ENCODE measurements at places on chromosomes 2 and 18. TPM values are rescaled to one million over a fixed set of nuclear protein-coding genes. Genes with fewer than 3 reads are reported as not detected.

DNA sequence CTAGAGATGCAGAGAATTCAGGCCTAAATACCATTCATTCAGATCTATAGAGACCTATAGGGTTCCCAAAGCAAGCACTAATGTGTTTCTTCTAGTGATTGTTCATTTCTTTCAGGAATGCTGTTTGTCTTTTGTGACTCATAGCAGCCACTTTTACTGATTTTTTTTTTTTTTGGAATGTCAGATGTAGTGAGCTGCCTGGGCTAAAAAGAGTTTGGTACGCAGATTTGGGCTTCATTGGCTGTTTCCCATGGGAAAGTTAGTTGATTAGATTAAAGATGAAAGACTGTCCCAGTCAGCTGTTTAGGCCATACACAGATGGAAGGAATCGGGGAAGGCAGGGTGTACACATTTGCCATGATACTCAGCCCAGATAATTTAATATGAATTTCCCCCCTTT lies 87.6 kb downstream of the CDC42EP3 start:
- no peak for DNase-seq

GRCh38 chr2:117087535-117088291 lies 726.8 kb upstream of the DDX18 start:
- DNase-seq = no peak

DNA sequence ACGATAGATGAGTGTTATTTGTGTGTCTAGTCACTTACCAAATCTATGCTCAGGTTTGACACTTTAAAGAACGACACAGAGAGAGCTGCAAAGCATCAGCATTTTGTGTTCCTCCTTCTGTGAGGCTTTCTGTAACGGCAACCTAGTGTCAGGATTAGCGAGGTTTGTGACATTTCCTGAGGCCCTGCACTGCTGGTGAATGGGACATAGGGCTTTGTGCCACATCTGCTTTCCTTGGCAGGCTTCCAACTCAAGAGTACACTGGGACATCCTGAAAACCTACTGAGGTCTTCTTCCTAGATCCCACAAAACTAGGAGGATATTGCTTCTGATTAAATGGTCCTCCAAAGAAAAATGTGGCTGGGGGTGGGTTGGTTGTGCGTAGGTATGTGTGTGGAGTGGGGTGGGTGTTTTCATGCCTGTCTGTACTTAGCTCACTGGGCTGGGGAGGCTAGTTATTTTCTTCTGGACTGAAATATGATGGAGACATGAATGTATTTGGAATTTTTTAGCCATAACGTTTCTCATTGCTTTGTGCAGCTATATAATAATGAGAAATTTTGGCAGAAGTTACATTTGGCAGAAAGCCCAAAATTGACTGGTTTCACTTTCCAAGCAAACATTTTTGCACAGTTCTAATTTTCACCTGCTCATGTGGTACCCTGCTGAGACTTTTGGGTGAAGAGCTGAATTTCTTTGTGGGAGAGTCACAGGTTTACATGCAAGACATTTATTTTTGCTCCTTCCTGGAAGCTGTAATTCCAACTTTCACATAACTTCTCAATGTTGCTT lies 308.4 kb downstream of the XIRP2 start:
- no peak for DNase-seq

DNA sequence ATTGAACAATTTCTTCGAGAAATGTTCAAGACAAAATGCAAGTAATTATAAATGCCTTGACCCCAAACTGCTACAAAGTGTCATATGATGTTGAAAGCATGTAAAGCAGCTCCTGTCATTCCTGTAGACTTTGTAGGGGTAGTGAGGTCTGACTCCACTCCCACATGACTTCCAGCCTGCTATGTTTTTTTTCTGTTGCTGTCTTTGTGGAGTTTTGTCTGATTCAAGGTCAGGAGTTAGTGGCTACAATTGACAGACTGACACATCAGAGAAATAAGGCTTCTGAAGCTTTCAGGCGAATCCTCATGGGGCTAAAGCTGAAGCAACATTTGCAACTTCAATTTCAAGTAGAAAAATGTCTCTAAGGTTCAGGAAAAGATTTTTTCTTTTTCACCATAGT lies 63.9 kb upstream of the CCDC195 start:
- DNase-seq = no peak

DNA sequence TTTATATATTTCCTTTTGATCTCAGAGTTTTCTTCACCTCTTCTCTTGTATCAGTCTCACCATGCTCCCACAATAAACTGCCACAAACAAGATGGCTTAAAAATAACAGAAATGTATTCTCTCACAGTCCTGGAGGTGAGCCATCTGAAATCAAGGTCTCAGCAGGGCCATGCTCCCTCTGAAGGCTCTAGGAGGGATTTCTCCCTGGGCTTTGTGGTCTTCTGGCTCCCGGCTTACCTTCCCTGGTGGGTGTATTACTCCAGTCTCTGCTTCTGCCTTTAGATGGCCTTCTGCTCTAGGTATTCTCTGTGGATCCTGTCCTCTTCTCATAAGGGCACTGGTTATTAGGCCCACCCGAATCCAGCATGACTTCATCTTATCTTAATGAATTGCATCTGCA lies 994.7 kb upstream of the POU3F3 start:
- no peak for DNase-seq

- DNase-seq = peak; percentile 97
These were observed 19.7 kb upstream of the ARHGAP25 start for GRCh38 chr2:68714866-68715265.

DNA sequence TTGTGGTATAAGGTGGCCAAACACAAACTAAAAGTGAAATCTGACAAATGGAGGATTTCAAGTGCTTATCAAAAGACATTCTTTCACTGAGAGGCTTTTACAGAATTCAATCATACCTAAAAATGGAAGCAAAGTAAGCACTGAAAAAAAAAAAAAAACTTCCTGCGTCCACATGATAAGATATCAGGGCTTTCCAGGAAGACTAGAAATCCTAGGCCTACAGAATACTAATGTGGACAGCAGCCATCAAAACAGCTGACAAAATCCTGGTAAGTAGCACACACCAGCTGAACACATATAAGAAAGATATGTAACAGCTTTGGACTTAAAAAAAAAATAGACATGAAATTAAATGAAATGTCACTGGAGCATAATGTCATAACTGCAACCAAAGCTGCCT lies 178.2 kb downstream of the SUCLG1 start:
- DNase-seq = no peak

DNA sequence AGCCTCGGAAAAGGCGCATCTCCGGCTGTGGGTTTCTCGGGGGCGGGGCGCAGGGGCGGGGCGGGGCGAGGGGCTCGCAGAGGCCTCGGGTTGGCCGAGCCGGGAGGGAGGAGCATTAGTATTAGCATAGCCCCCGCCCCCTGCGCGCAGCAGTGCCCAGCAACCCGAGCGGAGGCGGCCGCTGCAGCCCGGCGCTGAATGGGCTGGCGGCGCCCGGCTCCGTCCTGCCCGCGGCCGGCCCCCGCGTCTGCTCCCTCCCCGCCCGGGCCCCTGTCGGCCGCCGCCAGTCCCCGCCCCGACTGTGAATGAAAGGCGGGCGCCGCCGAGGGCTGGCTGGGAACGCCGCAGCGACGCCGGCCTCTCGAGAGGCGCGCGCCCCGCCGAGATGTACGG lies at the start of gene EFR3B:
Gene EFR3B, plus strand, starts transcription at position 149 of the 393 bp plus-strand sequence. Its CDS starts 237 bp downstream, at position 386.
- peak; percentile 97 for DNase-seq

DNA sequence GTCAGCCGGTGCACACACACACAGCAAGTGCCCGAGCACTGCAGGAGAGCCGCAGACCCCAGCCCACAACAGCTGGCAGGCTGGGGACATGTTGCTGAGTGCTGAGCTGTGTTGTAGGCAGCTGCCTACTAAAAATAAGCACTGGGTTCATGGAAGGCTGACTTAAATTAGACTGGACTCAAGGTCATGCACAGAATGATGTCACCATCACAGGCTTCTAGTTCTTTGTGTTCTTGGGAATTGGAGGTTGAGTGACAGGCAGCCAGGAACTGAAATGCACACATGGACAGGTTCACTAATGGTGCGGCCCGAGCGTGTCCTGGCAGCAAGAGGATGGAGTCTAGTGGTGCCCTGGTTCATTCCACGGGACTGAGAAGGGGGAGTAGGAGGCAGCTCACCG lies 71.3 kb downstream of the VWA3B start:
- DNase-seq = no peak

DNA sequence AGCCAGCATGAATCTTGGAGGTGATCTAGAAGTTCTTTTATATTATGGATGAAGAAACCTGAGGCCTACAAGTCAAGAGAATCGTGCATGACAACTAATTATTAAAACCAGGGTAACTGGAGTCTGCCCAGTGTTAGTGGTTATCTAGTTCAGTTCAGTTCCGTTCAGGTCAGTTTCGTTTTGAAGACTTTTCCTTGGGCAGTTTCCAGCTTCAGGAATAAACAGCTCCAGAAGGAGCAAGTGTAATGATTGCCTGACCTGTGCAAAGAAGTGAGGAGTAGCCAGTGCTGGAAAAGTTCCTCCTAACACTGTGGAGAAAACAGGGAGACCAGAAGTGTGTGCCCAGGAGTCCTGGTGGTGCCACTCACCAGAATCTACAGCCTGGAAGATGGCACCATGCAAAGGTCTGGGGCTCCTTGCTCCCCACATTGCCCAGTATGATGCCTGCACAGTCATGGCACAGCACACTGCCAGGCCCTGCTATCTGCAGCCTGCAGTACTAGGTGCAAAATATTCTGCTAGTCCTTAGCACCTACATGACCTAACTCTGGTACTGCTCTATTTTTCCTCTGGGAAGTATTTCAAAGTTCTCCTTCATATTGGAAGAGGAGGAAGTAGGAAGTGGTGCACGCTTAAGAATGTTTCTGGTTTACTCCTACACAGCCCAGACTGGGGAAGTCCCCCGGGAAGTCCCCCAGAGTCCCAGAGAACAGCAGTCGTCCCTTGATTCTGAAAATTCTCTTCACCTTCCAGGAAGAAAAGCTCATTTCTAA lies 65.8 kb downstream of the SUMO1 start:
- DNase-seq = no peak

DNA sequence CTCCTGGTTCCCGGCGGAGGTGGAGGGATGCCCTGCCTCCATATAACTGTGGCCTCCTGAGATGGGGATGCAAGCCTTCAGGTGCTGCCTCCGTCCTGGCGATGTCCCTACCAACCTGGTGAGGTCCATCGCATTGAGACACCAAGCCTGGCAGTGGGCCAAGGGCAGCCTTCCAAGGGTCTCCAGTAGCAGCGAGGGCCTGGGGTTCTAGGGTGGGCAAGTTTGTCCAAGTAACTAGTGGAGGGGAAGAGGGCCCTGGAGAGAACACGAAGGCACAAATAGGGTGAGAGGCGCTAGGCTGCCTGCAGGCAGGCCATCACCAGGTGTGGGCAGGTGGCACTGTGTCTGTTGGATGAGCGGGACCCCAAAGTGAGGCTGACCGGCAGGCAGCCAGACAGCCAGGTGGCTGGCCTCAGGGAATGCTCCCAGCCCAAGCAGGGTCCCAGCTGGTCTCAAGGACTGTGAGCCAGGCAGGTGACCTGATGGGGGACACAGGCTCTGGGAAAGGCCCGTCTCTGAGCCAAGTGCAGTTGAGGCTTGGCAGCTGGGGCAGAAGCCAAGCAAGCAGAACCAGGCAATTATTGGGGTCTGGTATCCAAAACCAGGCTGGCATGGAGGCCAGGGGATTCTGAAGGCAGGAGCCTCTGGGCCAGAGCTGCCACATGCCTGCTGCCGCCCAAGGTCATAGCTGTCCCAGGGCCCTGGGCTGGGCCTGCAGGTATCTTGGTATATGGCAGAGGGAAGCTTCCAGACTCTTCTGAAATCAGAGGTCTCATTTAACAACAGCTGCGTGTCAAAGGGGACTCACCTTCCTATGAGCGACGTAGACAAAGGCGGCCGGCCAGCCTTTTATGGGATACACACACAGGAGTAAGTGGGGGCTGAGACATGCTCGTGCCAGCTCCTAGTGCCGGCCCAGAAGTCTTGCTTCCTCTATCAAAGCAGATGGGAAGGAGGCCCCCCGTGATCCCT lies 23.4 kb downstream of the RAMP1 start:
- no peak for DNase-seq

DNA sequence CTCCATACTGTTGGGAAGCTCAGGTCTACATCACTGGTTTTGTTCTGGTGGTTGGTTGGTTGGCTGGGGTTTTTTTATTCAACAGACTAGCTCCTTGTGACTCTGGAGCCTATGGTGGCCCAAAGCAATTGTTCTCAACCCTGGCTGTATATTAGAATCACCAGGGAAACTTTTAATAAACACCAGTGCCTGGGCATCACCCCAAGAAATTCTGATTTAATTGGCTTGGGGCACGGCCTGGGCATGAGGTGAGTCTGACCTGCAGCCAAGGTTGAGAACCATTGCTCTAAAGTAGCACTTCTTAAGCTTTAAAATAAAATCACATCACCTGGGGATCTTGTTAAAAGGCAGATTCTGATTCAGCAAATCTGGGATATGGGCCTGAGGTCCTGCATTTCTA lies 184.1 kb downstream of the C1D start:
- DNase-seq = no peak

GRCh38 chr18:63160172-63160995 lies 159.2 kb downstream of the BCL2 start:
- DNase-seq = peak; percentile 59

DNA sequence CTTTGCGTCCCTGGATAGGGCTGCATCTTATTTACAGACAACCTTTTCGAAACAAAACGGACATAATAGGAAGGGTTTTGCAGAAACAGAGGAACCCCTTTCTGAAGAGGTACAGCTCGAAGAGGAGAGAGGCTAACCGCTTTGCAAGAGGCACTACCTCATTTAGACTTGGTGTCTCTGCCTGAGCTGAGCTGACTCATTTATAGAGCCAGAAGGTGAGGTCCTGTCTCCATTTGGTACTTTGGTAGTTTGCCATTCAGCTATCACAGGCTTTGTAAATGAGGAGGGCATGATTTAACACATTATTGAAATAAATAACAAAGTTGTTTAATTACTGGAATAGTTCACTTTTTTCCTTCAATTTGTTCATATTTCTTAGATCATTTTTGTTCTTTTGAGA lies 2.2 kb upstream of the NXPH2 start:
- DNase-seq = no peak

DNA sequence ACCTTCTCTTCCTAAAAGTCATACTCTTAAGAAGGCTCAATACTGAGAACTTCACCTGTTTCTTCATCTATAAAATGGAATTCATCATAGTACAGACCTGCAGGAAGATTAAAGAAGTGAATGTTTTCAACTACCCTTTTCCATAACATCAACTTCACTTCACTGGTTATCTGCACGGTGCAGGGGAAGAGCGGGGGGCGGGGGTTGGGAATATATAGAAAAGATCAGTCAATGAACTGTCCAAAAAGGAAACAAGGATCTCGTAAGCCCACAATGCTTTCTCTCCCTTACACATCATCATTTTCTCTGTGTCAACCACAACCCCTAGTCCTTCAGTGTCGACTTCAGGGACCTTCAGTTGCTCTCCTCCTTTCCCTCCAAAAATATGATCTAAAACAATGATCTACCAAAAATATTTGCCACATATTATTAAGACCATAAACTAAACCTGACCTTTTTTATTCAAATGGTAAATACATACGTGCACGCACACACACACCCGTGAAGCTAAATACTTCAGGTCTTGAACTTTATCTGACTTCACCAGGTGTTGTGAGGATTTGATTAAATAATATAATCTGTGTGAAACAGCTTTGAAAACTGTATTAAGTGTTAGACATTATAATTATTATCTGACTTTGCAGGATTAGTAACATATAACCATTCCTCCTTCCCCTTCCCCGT lies 4.9 kb downstream of the MBOAT2 start:
- no peak for DNase-seq

ZBTB14 gene
- 15.3 TPM for total RNA-seq

MAP4K4 gene
- 4.5 TPM for total RNA-seq

CTDSP1 gene
- total RNA-seq = 46.3 TPM

REG3A gene
- total RNA-seq = not detected

KCNK3 gene
- not detected for total RNA-seq

Data from Karpas-422 (cell line).